ENCODE measurements at places on chromosomes 5 and 9.

GRCh38 chr5:65332591-65332990 lies 149.1 kb downstream of the ADAMTS6 start:
- no peak overlapping the region for H3K4me3 ChIP-seq
- H3K36me3 ChIP-seq: no peaks in the 10 kb centered on the region
- no peaks in the 10 kb centered on the region for H3K27me3 ChIP-seq
- H3K4me1 ChIP-seq: peaks cover 10% of the 10 kb centered on the region
- no peak for DNase-seq

DNA sequence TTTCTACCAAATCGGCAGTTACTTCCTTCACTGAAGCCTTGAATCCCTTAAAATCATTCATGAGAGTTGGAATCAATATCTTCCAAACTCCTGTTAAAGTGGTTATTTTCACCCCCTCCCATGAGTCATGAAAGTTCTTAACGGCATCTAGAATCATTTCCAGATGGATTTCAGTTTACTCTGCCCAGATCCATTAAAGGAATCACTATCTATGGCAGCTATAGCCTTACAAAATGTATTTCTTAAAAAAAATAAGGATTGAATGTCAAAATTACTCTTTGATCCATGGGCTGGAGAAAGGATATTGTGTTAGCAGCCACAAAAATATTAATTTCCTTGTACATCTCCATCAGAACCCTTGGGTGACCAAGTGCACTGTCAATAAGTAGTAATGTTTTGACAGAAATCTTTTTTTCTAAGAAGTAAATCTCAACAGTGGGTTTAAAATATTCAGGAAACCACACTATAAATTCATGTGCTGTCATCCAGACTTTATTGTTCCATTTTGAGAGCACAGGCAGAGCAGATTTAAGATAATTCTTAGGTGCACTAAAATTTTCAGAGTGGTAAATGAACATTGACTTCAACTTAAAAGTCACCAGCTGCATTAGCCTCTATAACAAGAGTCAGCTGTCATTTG lies 767.7 kb downstream of the DTWD2 start:
- H3K27ac ChIP-seq: no peak overlapping the region
- no peak overlapping the region for H3K4me3 ChIP-seq
- DNase-seq: no peak
- H3K27me3 ChIP-seq: no peaks in the 10 kb centered on the region
- H3K4me1 ChIP-seq: no peaks in the 10 kb centered on the region

DNA sequence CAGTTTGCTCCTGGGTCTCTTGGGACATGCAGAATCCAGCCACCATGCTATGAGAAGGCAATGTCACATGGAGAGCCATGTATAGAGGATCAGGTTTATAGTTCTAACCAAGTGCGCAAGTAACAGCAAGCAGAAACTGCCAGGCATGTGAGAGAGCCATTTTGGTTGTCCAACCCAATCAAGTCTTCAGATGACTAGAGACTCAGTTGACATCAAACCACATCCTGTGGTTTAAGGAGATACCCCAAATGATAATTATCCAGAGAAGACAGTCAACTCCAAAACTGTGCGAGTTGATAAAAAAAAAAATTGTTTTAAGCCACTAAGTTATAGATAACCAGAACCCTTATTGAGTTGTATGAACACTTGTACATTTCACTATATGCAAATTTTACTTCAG lies 40.2 kb downstream of the TMEM232 start:
- H3K4me3 ChIP-seq: no peak overlapping the region
- H3K27ac ChIP-seq: no peak overlapping the region
- H3K27me3 ChIP-seq: no peaks in the 10 kb centered on the region
- no peaks in the 10 kb centered on the region for H3K36me3 ChIP-seq

GRCh38 chr5:54753034-54753433 lies 232.4 kb downstream of the ESM1 start:
- no peak for DNase-seq
- no peak overlapping the region for H3K4me3 ChIP-seq
- H3K36me3 ChIP-seq: no peaks in the 10 kb centered on the region
- no peaks in the 10 kb centered on the region for H3K27me3 ChIP-seq

DNA sequence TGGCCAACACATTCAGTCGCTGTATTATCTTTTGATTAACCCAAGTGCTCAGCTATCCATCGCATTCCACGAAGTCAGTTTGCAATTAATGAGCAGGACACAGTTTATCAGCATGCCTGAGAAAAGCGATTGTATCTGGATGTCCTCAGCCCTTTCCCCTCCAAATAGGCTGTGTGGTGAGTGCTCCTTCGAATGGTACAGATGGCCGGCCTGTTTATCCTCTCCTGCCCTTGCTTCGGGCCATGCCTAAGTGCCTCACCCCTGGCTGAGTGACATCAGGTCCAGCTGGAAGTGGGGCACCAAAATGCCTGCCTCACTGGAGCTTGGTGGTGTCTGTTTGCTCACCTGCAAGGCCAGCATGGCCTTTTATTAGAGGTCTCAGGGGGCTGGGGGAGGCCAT lies 317.3 kb downstream of the GADD45G start:
- DNase-seq: no peak
- H3K4me1 ChIP-seq: peaks cover 23% of the 10 kb centered on the region
- H3K36me3 ChIP-seq: no peaks in the 10 kb centered on the region
- H3K4me3 ChIP-seq: no peak overlapping the region

- H3K4me1 ChIP-seq: peaks cover 50% of the 10 kb centered on the region
- peak overlapping the region; percentile 95 for H3K27ac ChIP-seq
- DNase-seq: peak; percentile 90
- no peaks in the 10 kb centered on the region for H3K36me3 ChIP-seq
- no peaks in the 10 kb centered on the region for H3K27me3 ChIP-seq
Observed at GRCh38 chr9:130450344-130451003, 5.7 kb downstream of the ASS1 start.

GRCh38 chr9:35162605-35163315 lies 951 bp downstream of the UNC13B start:
- H3K4me3 ChIP-seq: peak overlapping the region; percentile 45
- H3K27ac ChIP-seq: peak overlapping the region; percentile 89
- H3K27me3 ChIP-seq: no peaks in the 10 kb centered on the region
- peaks cover 11% of the 10 kb centered on the region for H3K4me1 ChIP-seq
- no peak for DNase-seq
- no peaks in the 10 kb centered on the region for H3K36me3 ChIP-seq

GRCh38 chr5:52342361-52342760 lies 445.4 kb upstream of the ITGA1 start:
- no peaks in the 10 kb centered on the region for H3K27me3 ChIP-seq
- no peak for DNase-seq
- no peaks in the 10 kb centered on the region for H3K36me3 ChIP-seq
- H3K4me1 ChIP-seq: no peaks in the 10 kb centered on the region

- H3K27me3 ChIP-seq: no peaks in the 10 kb centered on the region
- H3K4me3 ChIP-seq: no peak overlapping the region
- no peak overlapping the region for H3K27ac ChIP-seq
- no peaks in the 10 kb centered on the region for H3K36me3 ChIP-seq
- peak; percentile 59 for DNase-seq
Observed at GRCh38 chr5:176573564-176574296, 24.6 kb downstream of the CDHR2 start.

- DNase-seq: no peak
- no peaks in the 10 kb centered on the region for H3K36me3 ChIP-seq
- peaks cover 17% of the 10 kb centered on the region for H3K4me1 ChIP-seq
- no peaks in the 10 kb centered on the region for H3K27me3 ChIP-seq
- peak overlapping the region; percentile 85 for H3K4me3 ChIP-seq
- H3K27ac ChIP-seq: no peak overlapping the region
Observed at GRCh38 chr9:132242621-132243155, 80.8 kb downstream of the NTNG2 start.

DNA sequence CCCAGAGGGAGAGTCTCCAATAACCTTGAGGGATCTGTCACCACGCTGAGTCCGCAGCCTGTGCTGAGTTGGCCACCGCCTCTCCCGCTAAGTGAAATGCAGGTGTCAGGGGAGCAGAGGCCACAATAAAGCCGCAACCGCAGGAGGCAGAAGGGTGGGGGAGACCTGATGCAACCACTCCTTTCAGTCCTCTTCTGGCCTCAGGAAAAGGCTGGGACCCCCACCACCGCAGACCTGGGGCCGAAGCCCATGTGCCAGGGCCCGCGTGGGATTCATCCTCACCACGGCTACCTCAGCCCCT lies 576 bp downstream of the MAP1B start:
- no peaks in the 10 kb centered on the region for H3K36me3 ChIP-seq
- H3K27me3 ChIP-seq: peaks cover 4% of the 10 kb centered on the region
- H3K4me1 ChIP-seq: peaks cover 20% of the 10 kb centered on the region
- H3K4me3 ChIP-seq: peak overlapping the region; percentile 51
- H3K27ac ChIP-seq: peak overlapping the region; percentile 6

DNA sequence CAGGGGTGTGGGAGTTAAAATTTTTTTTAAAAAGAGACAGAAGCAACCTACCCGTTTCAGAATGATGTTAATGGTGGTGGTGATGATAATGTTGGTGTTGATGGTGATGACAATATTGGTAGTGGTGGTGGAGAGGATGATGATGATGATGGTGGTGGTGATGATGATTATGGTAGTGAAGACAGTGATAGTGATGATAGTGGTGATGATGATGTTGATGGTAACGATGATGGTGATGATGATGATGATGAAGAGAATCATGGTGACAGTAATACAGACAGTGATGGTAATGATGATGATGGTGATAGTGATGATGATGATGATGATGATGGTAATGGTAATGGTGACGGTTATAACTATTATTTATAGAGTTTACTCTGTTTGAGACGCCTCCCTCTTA lies 117.6 kb downstream of the ICE1 start:
- H3K4me1 ChIP-seq: no peaks in the 10 kb centered on the region
- no peak overlapping the region for H3K4me3 ChIP-seq
- H3K27ac ChIP-seq: no peak overlapping the region
- no peaks in the 10 kb centered on the region for H3K27me3 ChIP-seq

All from hepatocyte (in vitro differentiated cells).